ENCODE measurements at places on chromosomes 5 and 9.
A peak's percentile ranks its signal among the peaks of the same experiment; 100 is the strongest.

DNA sequence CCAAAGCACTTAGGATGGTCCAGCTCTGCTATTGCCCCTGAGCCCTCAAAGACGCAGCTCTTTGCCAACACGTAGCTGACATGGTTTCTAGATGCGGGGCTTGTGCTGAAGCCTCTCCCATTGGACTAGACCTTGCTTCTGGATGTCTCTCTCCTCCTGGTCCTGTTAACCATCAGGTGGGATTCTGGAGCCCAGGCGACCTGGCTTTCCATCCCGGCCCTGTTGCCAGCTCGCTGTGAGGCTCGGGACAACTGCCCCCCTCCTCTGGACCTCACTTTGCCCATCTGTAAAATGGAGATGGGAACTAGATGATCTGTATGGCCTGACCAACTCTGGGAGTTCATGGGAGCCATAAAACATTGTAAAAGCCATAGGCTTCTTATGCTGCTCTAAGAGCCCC lies 4.0 kb downstream of the DBH start:
- DNase-seq: no peak

GRCh38 chr5:107285772-107286171 lies 385.0 kb downstream of the EFNA5 start:
- DNase-seq: no peak

GRCh38 chr5:114363837-114364236 lies 2.0 kb downstream of the KCNN2 start:
- no peak for DNase-seq

DNA sequence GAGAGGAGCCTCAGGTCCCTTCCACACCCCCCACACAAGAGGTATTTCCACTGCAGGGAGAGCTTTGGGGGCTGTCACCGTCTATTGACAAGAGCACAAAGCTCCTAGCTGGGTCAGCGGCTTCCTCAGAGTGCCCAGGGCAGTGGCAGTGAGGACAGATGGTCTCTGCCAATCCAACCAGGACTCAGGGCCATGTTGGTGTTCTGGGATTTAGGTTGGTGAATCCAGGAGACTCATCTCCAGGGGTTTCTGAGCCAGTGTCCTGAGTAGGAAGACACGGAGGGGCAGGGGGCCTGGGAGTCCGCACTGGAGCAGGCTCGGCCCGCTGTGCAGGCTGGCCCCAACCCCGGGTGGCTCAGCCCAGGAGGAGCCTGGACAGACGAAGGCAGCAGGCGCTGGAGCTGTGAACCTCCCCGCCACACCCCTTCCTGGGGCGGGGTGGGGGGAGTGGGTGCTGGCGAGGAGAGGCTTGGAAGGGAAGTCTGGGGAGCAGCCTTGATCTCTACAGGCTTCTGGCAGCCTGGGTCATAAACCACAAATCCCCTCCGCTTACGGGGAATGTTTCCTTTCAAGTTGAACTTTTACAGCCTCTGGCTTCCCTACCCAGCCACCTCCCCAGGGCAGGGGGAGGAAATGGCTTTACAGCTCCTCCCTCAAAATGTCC lies 19.6 kb downstream of the CRB2 start:
- peak; percentile 29 for DNase-seq

GRCh38 chr5:127969002-127969401 lies 114.6 kb upstream of the SLC12A2 start:
- DNase-seq: no peak

GRCh38 chr5:165157219-165157618 lies 1651.8 kb downstream of the MAT2B start:
- DNase-seq: no peak

DNA sequence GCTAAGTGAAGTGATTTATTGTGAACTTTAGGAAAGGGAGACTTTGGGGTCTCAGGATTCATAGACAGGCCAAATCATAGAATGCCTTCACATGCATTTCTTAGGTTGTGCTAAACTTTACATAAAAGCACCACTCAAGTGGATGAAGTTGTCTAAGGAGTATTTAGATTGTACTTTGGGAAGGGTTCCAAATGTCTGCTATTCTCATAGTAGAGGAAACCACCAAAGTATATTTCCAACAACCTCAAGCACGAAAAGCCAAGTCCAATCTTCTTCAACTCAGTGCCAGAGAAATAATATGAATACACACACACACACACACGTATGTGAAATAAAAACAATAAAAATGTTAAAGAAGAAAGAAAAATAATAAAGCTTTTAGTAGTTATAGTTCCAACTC lies 41.8 kb downstream of the ENC1 start:
- no peak for DNase-seq

DNA sequence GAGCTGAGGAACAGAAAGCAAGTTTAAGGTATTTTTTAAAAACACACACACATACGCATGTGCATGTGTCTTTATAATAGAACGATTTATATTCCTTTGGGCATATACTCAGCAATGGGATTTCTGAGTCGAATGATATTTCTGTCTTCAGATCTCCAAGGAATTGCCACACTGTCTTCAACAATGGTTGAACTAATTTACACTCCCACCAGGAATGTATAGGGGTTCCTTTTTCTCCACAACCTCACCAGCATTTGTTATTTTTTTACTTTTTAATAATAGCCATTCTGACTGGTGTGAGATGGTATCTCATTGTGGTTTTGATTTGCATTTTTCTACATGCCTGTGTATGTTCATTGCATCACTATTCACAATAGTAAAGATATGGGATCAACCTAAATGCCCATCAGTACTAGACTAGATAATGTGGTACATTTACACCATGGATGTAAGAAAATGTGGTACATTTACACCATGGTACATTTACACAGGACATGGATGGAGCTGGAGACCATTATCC lies 60.3 kb upstream of the MAP3K1 start:
- no peak for DNase-seq

DNA sequence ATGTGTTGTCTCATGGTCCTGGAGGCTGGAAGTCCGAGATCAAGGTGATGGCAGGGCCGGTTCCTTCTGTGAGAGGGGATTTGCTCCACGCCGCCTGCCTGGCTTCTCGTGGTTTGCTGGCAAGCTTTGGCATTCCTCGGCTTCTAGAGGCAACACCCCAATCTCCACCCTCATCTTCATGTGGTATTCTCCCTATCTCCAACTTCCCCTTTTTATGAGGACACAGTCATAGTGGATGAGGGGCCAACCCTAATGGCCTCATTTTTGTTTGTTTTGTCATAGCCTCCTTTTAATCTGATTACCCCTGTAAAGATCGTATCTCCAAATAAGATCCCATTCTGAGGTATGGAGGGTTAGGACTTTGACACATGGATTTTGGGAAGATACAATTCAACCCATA lies 41.7 kb upstream of the CLK4 start:
- no peak for DNase-seq

DNA sequence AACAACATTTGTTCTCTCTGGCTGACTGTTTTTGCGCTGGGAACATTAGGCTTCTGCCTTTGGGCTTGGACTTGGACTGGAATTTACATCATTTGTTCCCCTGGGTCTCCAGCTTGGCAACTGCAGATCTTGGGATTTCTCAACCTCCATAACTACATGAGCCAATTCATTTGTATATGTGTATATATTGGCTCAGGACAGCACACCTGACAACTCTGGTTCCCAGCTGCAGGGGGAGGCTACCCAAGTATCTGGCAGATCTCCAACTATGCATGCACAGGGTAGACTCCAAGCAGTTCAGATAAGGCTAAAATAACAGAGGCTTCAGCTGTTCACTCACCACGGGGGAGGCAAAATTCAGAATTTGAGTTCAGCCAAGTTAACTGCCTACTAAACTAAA lies 31.6 kb upstream of the F2RL1 start:
- DNase-seq: no peak

- no peak for DNase-seq
Measured at GRCh38 chr5:3742750-3743149, 147.1 kb downstream of the IRX1 start.

DNA sequence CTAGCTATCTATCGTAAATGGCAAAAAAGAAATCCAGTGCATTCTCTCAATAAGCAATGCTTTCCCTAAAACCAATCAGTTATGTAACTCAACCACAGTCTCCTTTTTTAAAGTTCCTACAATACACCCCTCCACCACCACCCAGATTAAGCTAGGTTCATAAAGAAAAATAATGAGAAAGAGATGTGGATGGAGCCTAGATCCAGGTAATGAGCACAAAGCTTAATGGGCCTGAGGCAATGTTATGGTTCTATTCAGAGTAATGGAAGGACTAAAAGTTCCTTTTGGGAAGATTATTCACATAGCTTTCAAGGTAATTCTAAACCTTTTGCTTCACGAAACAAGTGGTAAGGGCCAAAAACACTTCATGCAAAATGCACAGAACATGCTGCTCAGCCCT lies 113.5 kb downstream of the MPDZ start:
- no peak for DNase-seq

DNA sequence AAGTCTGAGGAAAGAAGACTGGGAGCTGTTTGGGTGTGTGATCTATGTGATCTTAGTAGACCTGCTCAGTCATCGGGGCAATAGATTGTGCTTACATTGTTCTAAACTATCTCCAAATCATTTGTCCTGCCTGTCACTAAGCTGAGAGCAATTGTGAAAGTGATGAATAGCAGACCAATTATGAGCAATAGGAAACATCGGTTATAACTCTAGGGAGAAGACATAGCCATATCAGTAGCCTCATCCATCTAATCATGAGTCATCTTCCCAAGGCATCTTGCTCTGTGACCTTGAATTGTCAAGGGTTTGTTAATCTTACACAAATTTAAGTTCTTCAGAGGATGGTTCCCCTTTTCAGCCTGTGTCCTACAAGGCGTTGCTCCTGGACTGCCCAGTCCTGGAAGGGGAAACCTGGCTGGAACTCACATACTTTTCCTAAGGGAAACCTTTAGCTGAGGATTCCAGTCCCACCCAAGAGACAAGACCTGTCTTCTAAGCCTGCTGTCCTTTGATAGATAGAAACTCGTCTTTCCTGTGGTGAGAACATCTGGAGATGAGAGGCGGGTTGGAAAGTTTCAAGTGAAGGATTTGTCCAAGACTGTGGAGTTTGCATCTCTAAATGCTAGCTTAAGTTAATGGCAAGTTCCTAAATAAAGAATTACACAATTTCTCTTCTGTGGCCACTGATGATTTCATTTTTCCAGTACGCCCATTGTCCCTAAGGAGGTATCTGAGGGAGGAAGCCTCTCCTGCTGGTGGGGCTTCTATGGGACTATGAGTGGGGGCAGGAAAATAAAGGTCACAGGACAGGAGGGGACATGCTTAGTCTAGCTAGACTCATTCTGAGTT lies 53.9 kb upstream of the TRIM32 start:
- no peak for DNase-seq

GRCh38 chr9:133927041-133927440 lies 65.1 kb downstream of the VAV2 start:
- no peak for DNase-seq

GRCh38 chr5:6108540-6108848 lies 269.9 kb downstream of the MED10 start:
- no peak for DNase-seq

DNA sequence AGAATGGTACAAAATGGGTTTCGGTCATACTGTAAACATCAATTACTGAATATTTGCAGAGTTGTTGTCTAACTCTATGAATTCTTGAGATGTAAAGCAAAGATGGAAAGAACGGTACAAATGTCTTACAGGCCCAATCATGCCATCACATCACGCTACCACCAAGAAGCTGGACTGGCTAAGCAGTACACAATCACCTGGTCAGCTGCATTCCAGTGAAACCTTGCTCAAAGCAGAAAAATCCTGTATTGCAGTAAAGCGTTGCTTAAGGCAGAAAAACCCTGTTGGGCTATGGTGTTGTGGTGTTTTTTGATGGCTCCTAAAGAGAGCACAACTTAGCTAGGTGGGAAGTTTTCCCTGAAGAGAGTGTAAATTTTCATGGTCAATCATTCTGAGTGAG lies 112.6 kb upstream of the RASA1 start:
- DNase-seq: no peak

DNA sequence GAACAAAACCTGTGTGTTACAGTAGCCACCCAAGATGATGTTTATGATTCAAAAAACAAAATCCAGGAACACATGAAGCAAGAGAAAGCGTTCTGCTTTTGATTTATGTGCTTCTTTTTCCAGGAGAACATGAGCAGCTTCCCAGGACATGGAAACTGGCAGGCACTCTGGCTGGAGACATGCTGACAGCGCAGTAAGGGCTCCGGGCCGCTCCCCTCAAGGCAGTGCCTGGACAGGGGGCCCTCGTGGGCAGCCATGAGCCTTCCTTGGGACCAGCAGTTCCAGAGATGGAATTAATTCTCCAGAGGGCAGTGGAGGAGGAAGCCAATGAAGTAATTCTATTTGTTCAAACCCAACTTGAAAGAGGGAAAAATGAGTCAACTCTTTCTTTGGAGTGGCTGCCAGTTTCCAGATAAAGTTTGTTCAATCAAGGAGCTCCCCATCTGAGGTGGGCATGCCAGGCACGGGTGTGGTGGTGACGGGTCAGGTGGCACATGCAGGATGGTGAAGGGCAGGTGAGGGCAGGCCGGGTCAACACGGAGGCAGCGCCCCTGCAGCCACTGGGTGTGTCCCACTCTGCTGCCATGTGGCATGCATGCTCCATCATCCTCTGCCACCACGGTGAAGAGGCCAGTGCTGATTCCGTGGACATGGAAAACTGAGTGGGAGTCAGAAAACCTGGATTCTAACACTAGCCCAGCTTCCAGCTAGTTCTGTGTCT lies 83.8 kb downstream of the OTULIN start:
- DNase-seq: no peak

DNA sequence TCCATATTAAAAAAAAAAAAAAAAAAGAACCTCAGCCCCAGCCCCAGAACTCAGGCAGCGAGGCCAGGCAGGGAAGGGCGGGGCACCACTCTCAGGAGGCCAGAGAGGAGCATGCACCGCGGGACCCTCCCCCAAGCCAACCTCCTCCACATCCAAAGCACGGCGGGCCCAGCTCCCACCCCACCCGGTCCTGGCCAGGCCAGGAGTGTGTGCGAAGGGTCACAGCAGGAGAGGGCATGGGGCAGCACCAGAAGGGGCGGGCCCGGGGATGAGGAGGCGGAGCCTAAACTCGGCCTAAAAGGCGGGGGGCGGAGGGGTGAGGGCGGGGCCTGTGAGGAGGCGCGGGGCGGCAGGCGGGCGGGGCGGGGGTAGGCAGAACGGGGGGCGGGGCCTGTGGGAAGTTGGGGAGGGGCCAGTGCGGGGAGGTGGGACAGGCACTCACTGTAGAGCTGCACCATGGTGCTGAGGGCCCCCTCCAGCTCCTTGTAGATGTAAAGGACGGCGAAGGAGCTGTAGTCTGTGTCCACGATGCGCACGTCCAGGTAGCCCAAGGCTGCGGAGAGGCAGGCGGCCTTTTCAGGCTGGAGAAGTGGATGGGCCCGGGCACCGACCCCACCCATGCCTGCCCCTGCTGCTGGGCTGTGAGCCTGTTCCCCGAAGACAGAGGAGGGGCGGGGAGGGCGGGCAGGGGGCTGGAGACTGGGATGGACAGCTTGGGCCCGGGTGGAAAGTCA lies 1.2 kb downstream of the LCN15 start:
- DNase-seq: no peak

- no peak for DNase-seq
Measured at GRCh38 chr9:959105-959504, 17.4 kb upstream of the DMRT3 start.

GRCh38 chr9:96858018-96858573 lies 3.8 kb upstream of the ZNF782 start:
- no peak for DNase-seq

- no peak for DNase-seq
Measured at GRCh38 chr5:81428861-81429260, 34.9 kb upstream of the ACOT12 start.

- DNase-seq: no peak
Measured at GRCh38 chr5:1521671-1522600, 1.8 kb downstream of the LPCAT1 start.

Data from NCI-H510A treated with DMSO at 0.1 percent for 48 hours (cell line).